Caco-2 (cell line): ENCODE measurements at places on chromosomes 7 and 10. TPM values are rescaled to one million over a fixed set of nuclear protein-coding genes. Genes with fewer than 3 reads are reported as not detected.

MRPS33 gene
- 67.7 and 70.2 TPM in 2 replicates for total RNA-seq

MAGI2 gene
- 0.19 and 0.25 TPM in 2 replicates for total RNA-seq

IFT22 gene
- total RNA-seq: 14.4 and 17.4 TPM in 2 replicates

DNA sequence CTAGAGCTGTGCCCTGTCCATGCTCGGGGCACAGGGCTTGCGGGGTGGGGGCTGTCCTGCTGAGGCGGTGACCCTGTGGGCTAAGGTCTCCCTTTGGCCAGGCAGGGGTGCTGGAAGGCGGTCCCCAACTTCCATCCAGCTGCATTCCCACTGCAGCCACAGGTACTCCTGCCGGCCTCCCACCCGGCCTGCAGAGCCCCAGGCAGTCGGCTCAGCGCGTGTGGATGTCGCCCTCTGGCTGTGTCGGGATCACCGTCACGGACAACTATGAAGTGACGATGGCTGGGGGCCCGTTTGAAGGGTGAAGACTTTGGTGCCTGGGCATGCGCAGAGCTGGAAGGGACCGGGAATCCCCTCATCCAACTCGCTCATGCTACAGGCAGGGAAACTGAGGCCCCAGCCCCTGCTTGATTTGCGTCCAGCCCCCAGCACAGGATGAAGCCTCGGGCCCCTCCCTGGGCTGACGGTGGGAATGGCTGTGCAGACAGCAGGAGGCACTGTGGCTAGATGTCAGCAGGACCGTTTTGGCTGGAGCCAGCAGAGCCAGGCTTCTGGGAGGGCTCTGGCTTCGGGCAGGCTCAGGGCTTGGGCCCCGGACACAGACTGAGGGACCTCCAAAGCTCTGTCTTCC lies 2.3 kb upstream of the TMEM184A start:
- H3K4me1 ChIP-seq: peaks cover 31% of the 10 kb centered on the region
- peak overlapping the region; percentile 35 for H3K27ac ChIP-seq
- no peaks in the 10 kb centered on the region for H3K27me3 ChIP-seq
- H3K36me3 ChIP-seq: no peaks in the 10 kb centered on the region
- DNase-seq: no peak
- no peak overlapping the region for H3K4me3 ChIP-seq

- H3K4me3 ChIP-seq: no peak overlapping the region
- H3K36me3 ChIP-seq: peaks cover 2% of the 10 kb centered on the region
- peak overlapping the region; percentile 85 for H3K27ac ChIP-seq
Measured at GRCh38 chr7:98294798-98295382, 13.4 kb downstream of the BRI3 start.

DNA sequence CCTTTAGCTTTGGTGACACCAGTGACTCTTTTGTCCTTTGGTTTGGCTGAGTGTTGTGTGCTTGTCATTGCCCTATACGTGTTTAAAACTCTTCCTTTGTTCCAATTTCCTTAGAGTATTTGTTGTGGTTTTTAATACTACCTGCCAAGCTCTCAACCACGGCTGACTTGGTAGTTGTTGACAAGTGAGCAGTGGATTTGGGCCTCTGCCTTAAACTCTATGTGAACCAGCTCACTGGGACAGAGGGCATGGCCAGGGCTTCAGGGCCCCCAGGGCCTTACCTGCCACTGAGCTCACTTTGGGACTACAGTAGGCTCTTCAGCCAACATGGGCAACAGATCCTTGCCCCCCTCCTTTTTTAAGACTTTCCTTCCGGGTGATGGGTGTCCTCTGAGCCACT lies 9.6 kb upstream of the DMBT1 start:
- no peak overlapping the region for H3K27ac ChIP-seq
- no peaks in the 10 kb centered on the region for H3K36me3 ChIP-seq
- no peak overlapping the region for H3K4me3 ChIP-seq
- H3K27me3 ChIP-seq: no peaks in the 10 kb centered on the region; the same call in 1 of the 2 replicates
- no peak for DNase-seq

DNA sequence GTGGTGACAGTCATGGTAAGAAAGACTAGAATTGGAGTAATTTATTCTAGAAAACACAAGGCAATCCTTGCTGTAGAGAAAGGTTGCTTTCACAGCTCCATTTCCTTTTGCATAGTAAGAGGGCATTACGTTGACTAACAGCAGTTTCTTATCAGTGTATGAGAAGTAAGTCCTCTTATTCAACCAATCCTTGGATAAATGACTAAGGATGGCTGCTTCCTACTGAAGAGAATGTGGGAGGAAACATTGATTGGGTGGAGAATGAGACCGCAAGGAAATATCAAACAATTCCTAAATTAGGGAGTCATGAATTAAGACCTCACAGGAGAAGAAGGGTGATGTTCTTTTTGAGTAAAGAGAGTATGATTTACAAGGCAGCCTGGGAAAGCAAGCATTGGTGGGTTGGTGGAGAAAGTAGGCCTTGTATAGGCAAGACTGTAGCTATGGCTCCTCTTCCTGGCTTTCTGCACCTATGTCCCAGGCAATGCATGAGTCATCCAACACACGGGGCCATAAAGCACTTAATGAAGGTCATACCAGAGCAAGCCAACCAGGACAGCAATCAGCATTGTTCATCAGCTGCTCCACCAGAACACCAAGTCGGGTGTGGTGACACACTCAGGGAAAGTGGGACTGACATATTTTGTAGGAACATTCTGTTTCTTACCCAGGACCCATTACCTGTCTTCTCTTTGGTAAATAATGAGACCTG lies 5.6 kb downstream of the MGAM start:
- DNase-seq: peak; percentile 77
- no peaks in the 10 kb centered on the region for H3K27me3 ChIP-seq
- H3K27ac ChIP-seq: no peak overlapping the region
- H3K4me3 ChIP-seq: no peak overlapping the region

GRCh38 chr7:157552295-157552993 lies 215.6 kb downstream of the DNAJB6 start:
- H3K36me3 ChIP-seq: no peaks in the 10 kb centered on the region
- no peaks in the 10 kb centered on the region for H3K4me1 ChIP-seq
- DNase-seq: no peak
- no peak overlapping the region for H3K4me3 ChIP-seq
- H3K27ac ChIP-seq: no peak overlapping the region

DNA sequence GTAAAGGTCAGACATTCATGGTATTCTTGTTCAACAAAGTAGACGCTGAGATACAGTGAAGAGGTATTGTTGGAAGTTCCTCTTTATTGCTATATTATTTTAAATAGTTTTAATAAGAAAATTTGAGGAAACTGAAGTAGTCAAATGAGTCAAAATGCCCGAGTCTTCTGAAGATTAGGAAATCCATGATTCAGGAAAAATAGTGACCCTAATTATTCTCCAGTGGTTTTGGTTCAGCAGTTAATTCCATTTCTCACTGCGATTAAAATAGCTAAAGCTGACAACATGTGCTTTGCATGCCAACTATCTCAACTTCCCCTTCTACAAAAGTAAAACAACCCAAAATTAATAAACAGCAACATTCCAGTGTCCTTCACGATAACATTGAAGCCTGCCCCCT lies 32.7 kb upstream of the PFKP start:
- no peak overlapping the region for H3K4me3 ChIP-seq
- DNase-seq: no peak
- H3K36me3 ChIP-seq: no peaks in the 10 kb centered on the region
- no peaks in the 10 kb centered on the region for H3K27me3 ChIP-seq
- H3K27ac ChIP-seq: no peak overlapping the region
